ENCODE measurements at places on chromosomes 2 and 18.
A peak's percentile ranks its signal among the peaks of the same experiment; 100 is the strongest.

- DNase-seq, result no peak
Measured at GRCh38 chr18:23743733-23744333, 54.6 kb downstream of the LAMA3 start.

GRCh38 chr2:119283873-119284331 lies 60.3 kb downstream of the STEAP3 start:
- DNase-seq, result peak; percentile 92

GRCh38 chr2:224142397-224143312 lies 103.6 kb upstream of the SERPINE2 start:
- peak; percentile 39 for DNase-seq

DNA sequence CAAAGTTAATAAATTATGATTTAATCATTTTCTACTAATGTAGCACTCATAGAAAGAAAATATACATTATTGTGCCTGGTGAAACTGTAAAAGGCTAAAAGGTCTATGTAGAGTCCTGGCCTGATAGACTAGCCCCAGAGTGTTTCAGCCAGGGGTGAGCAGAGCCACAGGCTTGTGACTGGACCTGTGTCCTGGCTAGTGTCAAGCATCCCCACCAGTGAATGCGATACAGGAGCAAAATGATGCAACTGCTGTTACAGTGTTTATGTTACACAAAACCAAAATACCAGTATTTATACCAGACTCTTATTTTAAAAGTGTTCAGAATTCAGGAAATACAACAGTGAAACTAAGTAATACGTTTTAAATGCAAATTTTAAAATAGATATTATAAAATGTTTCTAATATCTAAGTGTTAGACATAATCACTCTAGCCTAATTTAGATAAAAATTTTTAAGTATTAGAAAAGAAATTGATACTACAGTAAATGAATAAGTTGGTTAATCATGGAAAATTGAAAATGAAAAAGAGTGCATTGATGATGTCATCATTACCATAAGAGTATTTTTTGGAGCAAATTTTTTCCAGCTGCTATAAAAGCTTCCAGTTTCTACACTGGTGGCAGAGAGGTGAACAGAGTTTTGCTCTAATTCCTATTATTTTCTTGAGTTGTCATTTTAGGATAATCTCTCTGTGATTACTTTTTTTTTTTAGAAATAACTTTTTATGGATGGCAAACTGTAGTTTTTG lies 6.2 kb upstream of the TSPYL6 start:
- DNase-seq, result no peak

- peak; percentile 51 for DNase-seq
Measured at GRCh38 chr2:229387866-229388265, 116.8 kb upstream of the PID1 start.

- DNase-seq, result peak; percentile 13
Measured at GRCh38 chr2:202605174-202605573, 29.6 kb upstream of the FAM117B start.

DNA sequence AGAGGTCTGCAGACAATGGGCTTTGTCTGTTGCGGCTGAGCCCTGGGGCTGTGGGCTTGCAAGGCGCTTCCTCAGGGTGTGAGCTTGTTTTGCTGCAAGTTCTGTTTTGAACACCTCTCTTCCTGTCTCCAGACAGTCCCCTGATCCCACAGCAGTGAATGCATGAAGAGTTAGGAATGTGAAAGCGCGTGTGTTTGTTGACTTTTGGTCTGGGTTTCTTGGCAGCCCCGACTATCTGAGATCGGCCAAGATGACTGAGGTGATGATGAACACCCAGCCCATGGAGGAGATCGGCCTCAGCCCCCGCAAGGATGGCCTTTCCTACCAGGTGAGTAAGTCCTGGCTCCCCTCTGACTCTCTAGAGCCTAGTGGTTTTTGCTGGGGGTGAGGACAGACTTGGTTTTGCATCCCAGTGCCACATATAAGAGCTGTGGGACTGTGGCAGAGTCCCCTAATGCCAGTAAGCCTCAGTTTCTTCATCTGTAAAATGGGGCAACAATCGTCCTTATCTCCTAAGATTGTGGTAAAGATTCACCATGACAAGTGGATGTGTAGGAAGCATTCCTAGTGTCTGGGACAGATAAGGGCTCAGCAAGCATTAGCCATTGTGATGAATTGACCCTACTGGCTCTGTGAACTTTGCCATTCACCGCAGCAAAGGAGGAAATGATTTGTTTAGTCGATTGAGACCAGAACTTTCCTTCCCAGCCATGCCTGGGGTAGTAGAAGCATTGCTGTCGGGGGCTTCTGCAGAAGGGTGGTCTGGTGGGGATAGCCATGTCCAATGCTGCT lies 3.0 kb downstream of the LBH start:
- DNase-seq, result peak; percentile 94

DNA sequence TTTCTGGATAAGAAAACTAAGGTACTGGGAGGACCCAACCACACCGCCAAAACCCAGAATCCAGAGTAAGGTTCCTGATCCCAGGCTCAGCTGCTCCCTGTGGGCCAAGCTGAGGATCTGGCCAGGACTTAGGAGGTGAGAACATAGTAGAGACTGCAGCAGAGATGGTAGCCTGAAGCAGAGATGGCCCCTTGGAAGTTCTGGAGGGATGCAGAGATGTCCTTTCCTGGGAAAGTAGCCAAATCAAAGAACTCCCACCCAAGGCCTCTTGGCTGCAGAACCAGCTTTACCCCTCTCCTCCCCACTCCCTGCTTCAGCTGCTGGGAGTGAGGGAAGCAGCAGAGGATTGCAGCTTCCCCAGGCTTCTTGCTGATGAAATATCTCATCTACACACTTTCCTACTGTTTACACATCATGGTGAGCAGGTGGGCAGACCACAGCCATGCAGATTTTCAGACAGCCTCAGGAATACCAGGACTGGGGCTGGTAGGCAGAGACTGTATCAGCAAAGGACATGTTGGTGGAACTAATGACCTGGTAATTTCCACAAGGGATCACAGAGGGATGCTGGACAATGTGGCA lies 32.7 kb downstream of the TMEM17 start:
- DNase-seq, result no peak
